Fibroblast of lung (primary cell): ENCODE measurements at places on chromosomes 2 and 18. TPM values are rescaled to one million over a fixed set of nuclear protein-coding genes. Genes with fewer than 3 reads are reported as not detected.

DNA sequence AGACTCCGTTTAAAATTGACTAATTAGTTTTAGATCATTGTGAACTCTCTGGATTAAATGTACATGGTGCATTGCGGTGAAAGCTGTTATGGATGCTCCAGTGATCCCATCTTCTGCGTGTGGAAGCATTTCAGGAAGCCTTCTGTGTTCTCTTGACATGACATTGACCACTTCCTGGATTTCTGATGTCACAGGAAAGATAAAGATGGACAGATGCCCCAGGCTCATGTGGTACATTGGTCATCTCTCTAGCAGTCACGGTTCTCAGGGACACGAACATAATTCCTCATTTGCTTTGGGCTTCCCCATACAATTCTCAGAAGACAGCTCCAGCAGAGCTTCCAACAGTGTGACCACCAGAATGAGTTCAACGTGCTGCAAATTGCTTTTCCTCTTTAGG lies 26.9 kb downstream of the AGAP1 start:
- no peak overlapping the region for H3K27ac ChIP-seq
- DNase-seq: no peak
- no peaks in the 10 kb centered on the region for H3K27me3 ChIP-seq
- no peak overlapping the region for H3K4me3 ChIP-seq

- H3K4me1 ChIP-seq: peaks cover 2% of the 10 kb centered on the region
- H3K27me3 ChIP-seq: no peaks in the 10 kb centered on the region
- no peak overlapping the region for H3K4me3 ChIP-seq
- no peaks in the 10 kb centered on the region for H3K36me3 ChIP-seq
Measured at GRCh38 chr2:174005801-174006419, 40.7 kb upstream of the SP3 start.

DNA sequence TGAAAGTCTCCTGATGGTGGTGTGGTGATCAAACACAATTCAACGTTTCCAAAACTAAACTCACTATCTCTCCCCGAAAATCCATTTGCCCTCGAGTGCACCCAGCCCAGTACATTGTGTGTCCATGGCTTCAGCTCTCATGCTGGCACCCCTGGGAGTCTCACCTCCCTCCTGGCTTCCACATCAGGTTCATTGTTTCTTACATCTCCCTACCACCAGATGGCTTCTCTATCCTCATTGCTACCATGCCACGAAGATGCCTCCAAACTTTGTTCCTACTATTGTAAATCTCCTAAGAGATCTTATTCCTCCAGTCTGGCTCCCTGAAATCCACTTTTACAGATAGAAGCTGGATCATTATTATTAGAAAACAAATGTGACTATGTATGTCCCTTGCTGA lies 197.0 kb downstream of the MYT1L start:
- no peaks in the 10 kb centered on the region for H3K36me3 ChIP-seq
- no peak overlapping the region for H3K27ac ChIP-seq
- H3K27me3 ChIP-seq: no peaks in the 10 kb centered on the region
- no peaks in the 10 kb centered on the region for H3K4me1 ChIP-seq
- no peak overlapping the region for H3K4me3 ChIP-seq

GRCh38 chr2:48874282-48874681 lies 118.8 kb upstream of the LHCGR start:
- H3K4me1 ChIP-seq: no peaks in the 10 kb centered on the region
- no peaks in the 10 kb centered on the region for H3K27me3 ChIP-seq
- H3K27ac ChIP-seq: no peak overlapping the region
- no peak overlapping the region for H3K4me3 ChIP-seq
- no peaks in the 10 kb centered on the region for H3K36me3 ChIP-seq
- no peak for DNase-seq

- no peaks in the 10 kb centered on the region for H3K27me3 ChIP-seq
- no peaks in the 10 kb centered on the region for H3K4me1 ChIP-seq
- H3K4me3 ChIP-seq: no peak overlapping the region
- H3K27ac ChIP-seq: no peak overlapping the region
Measured at GRCh38 chr2:174169372-174169771, 79.0 kb downstream of the OLA1 start.

- no peaks in the 10 kb centered on the region for H3K4me1 ChIP-seq
- DNase-seq: no peak
- H3K27me3 ChIP-seq: no peaks in the 10 kb centered on the region
- no peaks in the 10 kb centered on the region for H3K36me3 ChIP-seq
Measured at GRCh38 chr2:72605836-72606442, 219.9 kb downstream of the EXOC6B start.

RGPD3 gene
- 0.17 and 0.26 TPM in 2 replicates for total RNA-seq

C1GALT1C1L gene
- total RNA-seq: 0.33 and 0.51 TPM in 2 replicates

CCDC74A gene
- 5.9 and 6.7 TPM in 2 replicates for total RNA-seq
